ENCODE measurements at places on chromosomes 11 and 22.

DNA sequence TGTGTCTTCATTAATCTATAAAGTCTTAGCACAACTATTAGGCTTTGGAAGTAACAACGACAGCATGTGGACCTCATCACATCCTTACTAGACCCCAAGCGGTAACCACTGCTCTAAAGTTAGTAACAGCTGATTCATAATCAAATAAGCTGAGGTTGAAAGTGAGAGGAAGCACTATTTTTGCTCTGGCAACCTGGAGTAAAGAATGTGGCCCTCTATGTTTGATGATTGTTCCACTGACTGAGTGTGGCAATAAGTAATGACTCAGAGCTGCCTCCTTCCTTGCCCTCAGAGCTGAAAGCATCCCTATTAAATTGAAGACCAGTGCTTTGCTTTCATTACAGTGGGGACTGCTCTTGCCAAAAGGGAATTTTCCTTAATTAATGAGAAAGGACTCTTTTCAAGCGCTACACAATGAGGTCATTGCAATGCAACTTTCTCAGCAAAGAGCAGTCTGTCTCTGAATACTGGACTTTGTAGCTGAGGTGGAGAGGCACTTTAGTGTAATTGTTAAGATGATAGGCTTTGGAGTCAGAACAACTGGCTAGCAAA is 906.1 kb upstream of the RAG2 start:
- no peak for DNase-seq
- H3K27ac ChIP-seq, result peak overlapping the region; percentile 72
- no peak overlapping the region for H3K4me3 ChIP-seq
- no peaks in the 10 kb centered on the region for H3K36me3 ChIP-seq
- no peaks in the 10 kb centered on the region for H3K27me3 ChIP-seq

GRCh38 chr22:20430101-20430719 is 7.4 kb downstream of the SCARF2 start:
- H3K27me3 ChIP-seq, result peaks cover 16% of the 10 kb centered on the region
- no peak for DNase-seq
- H3K27ac ChIP-seq, result no peak overlapping the region

DNA sequence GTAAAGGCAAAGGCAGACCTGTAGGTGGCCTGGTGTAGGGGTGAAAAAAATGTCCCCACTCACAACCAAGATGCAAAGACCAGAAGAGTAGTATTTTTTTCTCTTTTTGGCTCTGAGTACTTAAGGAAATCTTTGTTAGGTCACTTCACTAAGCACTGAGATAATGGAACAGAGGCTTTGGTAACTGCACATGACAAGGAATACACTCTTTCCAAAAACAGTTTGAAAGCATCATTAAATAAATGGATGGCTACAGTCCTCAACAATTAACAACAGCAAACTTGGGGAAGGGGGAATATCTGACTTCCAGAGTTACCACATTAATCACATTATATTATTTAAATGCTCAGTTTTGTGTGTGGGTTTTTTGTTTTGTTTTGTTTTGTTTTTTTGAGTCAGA is 26.9 kb upstream of the PGM2L1 start:
- H3K27ac ChIP-seq, result no peak overlapping the region
- H3K27me3 ChIP-seq, result no peaks in the 10 kb centered on the region
- no peak for DNase-seq
- no peaks in the 10 kb centered on the region for H3K36me3 ChIP-seq
- H3K4me3 ChIP-seq, result no peak overlapping the region

DNA sequence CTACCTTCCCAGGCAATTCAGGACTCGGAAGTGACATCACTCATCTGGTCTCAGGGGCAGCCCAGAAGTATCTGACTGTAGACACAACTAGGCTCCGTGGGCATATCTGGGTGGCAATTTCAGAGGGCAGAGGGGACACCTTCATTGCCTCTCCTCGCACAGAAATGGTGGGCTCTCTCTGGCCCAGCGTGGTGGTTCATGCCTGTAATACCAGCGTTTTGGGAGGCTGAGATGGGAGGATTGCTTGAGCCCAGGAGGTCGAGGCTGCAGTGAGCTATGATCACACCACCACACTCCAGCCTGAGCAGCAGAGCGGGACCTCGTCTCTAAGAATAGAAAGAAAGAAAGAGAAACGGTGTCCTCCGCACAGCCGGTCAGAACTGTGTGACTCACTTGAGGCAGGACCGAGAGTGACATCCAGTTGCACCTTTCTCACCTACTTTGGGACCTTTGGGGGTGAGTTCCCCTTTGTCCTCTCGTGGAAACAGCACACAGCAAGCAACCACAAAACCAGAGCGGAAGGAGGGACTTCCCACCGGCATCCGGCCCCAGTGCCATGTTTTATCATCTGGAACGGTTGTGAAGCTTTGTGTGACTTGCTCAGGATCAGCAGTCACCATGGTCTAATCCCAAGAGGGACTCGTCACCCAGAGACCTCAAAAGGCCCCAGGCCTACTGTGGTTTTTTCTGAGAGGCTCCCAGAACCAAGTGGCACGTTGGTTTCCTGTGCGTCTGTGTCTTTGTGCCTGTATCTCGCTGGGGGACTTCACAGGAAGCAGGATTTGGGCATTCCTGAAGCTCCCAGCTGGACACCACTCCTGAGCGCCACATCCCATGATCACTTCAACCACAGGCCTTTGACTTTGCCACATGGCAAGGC is 38.4 kb upstream of the EMID1 start:
- no peak for DNase-seq
- H3K4me1 ChIP-seq, result no peaks in the 10 kb centered on the region
- no peaks in the 10 kb centered on the region for H3K36me3 ChIP-seq
- H3K4me3 ChIP-seq, result no peak overlapping the region

- no peaks in the 10 kb centered on the region for H3K36me3 ChIP-seq
- no peak overlapping the region for H3K27ac ChIP-seq
- no peak for DNase-seq
- peaks cover 10% of the 10 kb centered on the region for H3K4me1 ChIP-seq
- no peak overlapping the region for H3K4me3 ChIP-seq
- H3K27me3 ChIP-seq, result peaks cover 16% of the 10 kb centered on the region
Measured at GRCh38 chr11:79678780-79679452, 238.1 kb upstream of the TENM4 start.
